Foreskin fibroblast (primary cell): ENCODE measurements at places on chromosomes 6 and 20.
A peak's percentile ranks its signal among the peaks of the same experiment; 100 is the strongest.

DNA sequence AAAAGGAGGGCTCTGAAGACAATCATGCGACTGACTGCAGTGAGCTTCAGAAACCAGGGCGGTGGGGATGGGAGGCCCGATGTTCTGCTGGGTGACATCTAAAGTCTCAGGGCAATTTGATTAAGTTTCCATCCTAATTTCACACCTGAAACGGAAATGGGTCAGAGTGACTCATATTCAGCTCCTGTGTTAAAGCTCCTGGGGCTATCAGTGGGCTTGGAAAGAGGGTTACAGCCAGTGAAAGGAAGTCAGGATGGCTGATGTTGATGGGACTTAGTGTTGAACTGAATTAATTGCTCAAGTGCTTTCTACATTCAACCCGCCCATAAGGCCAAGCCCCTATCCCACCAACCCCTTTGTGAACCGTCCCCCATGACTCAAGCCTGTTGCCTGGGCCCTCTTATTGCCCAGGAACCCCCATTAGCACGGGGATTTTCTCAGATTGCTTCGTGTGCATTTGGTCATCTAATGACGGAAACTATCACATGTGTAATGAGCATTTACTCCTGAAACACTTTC, 47.1 kb upstream of the TBC1D7 start:
- DNase-seq: no peak

DNA sequence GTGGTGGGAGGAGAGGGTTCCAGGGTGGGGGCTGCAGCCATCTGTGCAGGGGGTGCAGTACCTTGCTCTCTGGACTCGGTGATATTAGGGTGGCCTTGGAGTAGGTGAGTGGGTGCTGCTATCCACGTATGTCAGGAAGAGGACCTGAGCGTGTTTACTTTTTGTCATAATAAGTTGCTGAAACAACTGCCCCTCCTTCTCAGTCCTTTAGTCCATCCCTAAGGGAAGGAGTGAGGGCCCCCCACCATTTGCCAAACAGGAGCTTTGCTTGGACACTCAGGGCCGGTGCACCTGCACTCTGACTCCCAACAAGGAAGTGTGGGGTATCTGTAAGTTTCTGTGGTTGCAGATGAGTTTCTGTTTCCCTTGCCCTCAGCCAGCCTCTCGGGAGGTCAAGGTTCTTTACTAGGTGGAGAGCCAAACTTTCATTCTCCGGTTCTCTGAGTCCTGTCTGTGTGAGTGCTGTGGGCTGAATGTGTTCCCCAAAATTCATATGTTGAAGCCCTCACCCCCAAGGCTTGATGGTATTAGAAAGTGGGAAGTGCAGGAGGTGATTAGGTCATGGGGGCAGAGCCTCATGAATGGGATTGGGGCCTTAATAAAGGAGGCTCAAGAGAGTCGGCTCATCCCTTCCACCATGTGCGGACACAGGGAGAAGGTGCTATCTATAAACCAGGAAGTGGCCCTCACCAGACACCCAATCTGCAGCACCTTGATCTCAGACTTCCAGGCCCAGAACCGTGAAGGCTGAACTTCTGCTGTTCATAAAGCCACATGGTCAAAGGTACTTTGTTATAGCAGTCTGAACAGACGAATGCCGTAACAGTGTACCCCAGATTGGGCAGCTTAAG, 19.6 kb upstream of the CCR6 start:
- DNase-seq: no peak

GRCh38 chr20:57682184-57683101, 27.4 kb downstream of the PMEPA1 start:
- peak; percentile 14 for DNase-seq

DNA sequence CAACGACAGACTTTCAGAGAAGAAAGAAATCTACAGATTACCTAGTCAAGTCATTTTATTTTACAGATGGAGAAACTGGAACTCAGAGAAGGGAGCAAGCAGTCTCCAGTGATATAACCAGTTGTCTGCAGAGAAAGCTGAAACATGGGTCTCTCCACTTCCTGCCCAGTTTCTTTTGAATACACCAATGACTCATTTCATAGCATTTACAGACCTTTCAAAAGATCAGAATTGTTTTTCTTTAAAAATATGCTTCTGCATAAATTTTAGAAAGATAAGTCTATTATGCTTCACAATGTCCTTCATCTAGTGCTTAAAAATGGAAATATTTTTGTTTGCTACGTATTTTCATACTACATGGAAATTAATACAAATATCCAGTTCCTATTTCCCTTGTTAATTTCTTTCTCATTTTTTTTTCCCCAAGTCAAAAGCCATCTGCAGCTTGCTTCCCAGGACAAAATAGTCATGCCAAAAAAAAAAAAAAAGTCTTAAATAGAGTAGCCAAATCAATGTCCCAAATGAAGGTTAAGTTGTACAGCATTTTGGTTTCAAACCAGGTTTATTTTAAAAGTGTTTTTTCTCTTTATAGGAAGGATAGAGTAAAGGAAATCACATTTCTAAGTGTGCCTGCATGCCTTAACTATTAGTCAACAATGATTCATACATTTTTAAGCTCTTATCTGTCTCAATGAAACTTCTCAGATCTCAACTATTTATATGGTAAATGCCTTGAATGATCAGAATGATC, 36.9 kb downstream of the ARHGAP18 start:
- peak; percentile 76 for DNase-seq

DNA sequence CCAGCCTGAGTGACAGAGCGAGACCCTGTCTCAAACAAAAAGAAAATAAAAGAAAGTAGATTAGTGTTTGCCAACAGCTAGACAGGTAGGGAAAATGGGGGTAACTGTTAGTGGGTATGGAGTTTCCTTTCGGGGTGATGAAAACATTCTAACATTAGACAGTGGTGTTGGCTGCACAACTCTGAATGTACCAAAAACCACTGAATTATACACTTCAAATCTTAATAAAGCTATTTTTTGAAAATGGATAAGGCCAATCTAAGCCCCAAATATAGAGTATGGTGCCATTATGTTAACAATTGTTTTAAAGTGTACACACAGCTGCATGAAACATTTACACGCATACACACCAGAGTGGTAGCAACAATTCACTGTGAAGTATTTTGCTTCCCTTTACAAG, 57.0 kb downstream of the BMP7 start:
- DNase-seq: no peak
